Spleen (tissue), 13 donors: ENCODE measurements at places on chromosomes 1 and 21. TPM values are rescaled to one million over a fixed set of nuclear protein-coding genes. Genes with fewer than 3 reads are reported as not detected.
A peak's percentile ranks its signal among the peaks of the same experiment; 100 is the strongest.

GRCh38 chr1:111192074-111192473, 8.4 kb downstream of the DENND2D start:
- H3K27ac ChIP-seq = peak overlapping the region; percentile 84
- peaks cover 87% of the 10 kb centered on the region for H3K4me1 ChIP-seq
- DNase-seq = no peak
- H3K4me3 ChIP-seq = no peak overlapping the region
- no peaks in the 10 kb centered on the region for H3K27me3 ChIP-seq
- H3K36me3 ChIP-seq = peaks cover 72% of the 10 kb centered on the region

Gene F5
- 5.1 TPM for total RNA-seq

GRCh38 chr21:43665879-43666278, 6.5 kb downstream of the RRP1B start:
- no peak for DNase-seq
- H3K36me3 ChIP-seq = peaks cover 18% of the 10 kb centered on the region
- H3K27ac ChIP-seq = no peak overlapping the region
- no peaks in the 10 kb centered on the region for H3K27me3 ChIP-seq

Gene MLLT11
- total RNA-seq = 1.5 TPM

Gene GSTM5
- total RNA-seq = 3.4 TPM

Gene CNR2
- 15.4 TPM for total RNA-seq

DNA sequence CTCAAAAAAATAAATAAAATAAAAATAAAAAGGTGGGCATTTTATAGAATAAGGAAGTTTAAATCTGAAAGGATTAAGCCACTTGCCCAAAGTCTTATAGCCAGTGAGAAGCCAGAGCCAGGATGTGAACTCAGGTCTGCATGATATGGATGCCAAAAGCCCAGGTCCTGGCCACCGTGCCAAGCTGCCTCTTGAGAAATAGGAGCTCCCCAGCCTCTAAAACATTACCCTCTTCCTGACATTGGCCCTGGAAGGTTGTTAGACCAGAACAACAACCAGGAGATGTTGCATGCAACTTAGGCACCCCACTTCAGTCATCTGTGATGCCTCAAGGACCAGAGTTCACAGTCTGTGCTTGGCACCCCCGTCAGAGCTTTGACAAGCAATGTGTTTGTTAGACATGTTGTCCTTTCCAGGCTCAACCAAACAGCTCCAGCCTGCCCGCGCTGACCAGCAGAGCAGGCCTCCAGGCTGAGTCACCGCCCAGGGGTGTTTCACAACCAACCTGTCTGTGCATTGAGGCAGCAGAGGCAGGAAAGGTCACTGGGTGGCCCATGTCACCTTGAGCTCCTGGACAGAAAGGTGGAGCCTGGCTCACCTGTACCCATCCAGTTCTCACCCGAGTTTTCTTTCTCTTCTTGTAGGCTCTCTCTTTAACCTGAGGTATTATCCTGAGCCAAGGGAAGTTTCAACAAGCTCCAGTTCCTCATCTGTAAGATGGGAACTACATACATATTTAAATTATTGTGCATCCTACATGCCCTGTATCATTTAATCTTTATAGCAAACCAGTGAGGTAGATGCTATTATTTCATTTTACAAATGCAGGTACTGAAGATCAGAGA, 14.9 kb upstream of the MED18 start:
- no peak overlapping the region for H3K4me3 ChIP-seq
- peak; percentile 90 for DNase-seq
- H3K36me3 ChIP-seq = no peaks in the 10 kb centered on the region
- no peaks in the 10 kb centered on the region for H3K4me1 ChIP-seq
- H3K27me3 ChIP-seq = no peaks in the 10 kb centered on the region

Gene KRTAP21-2
- total RNA-seq = not detected

- H3K4me3 ChIP-seq = no peak overlapping the region
- no peaks in the 10 kb centered on the region for H3K4me1 ChIP-seq
- no peak for DNase-seq
These were observed 63.3 kb upstream of the PTGFR start for GRCh38 chr1:78427506-78427905.

DNA sequence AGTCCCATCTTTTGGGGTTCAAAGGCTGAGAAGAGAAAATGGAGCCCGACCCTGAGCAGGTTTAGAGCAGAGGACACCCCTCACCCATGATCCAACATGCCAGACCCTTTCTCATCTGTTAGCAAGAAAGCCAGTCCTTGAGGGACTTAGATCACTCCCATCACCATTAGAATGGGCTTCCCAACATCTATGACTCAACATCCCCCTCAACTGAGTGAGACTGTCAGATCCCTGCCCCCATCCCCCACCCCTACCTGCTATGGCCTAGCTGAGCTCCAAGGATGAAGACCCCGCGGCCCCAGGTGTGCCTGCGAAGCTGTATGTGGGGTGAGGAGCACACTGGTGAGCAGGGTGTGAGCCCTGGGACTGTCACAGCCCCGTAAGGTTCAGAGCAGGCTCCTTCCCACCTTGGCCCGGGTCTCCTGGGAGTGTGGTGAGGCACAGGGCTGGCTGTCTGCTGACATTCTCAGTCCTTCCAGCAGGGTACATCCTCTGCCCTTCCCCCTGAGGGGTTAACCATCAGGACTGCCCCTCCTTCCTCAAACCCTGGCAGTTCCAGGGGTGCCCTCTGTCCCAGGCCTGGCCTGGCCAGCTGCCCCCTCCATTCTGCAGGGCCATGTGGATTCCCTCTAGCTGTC, 21.4 kb upstream of the BLACAT1 start:
- no peak overlapping the region for H3K4me3 ChIP-seq
- H3K27me3 ChIP-seq = peaks cover 26% of the 10 kb centered on the region
- no peaks in the 10 kb centered on the region for H3K36me3 ChIP-seq
- H3K4me1 ChIP-seq = peaks cover 32% of the 10 kb centered on the region
- DNase-seq = no peak
- H3K27ac ChIP-seq = no peak overlapping the region
